Activated CD8-positive, alpha-beta T cell treated with anti-CD3 and anti-CD28 coated beads for 36 hours (primary cell): ENCODE measurements at places on chromosomes 5 and 9. TPM values are rescaled to one million over a fixed set of nuclear protein-coding genes. Genes with fewer than 3 reads are reported as not detected.

MEGF10 gene
- not detected for total RNA-seq

CBY3 gene
- 1.2 TPM for total RNA-seq

DNA sequence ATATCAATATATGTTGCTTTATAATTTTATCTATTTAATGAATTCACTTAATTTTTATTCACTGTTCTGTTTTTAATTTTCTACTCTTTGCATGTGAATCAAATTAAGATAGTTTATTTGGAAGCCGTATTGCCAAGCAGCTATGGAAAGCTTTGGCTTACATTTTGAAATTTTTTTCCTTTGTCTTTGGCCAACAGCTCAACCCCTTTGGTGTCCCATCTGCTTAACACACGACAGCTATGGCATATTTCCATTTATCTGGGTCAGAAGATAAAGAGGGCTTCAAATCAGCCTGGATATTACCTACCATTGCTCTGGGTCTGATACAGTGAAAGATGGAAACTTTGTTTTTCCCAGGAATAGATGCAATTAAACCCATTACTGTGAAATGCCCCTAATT is 201.0 kb downstream of the WDR70 start:
- DNase-seq, result no peak

- DNase-seq, result no peak
Observed at GRCh38 chr9:92599938-92600461, 64.2 kb upstream of the ECM2 start.

GRCh38 chr9:111484572-111484894 is 350 bp upstream of the ECPAS start:
- DNase-seq, result no peak

DNA sequence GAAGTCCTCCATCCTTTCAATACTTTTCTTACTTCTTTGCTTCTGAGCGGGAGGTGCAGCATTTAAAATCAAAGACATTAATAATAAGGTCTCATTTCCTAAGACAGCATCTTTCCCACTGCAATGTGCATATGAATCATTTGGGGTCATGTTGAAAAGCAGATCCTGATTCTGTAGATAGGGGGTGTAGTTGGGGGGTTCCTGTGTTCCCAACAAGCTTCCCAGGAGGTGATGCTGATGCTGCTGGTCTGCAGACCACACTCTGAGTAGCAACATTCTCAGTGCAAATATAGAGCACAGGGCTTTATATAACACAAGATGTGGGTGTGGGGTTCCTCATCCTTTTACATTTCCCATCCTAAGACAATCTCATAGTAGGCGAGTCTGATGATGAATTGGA is 126.5 kb upstream of the PALM2AKAP2 start:
- no peak for DNase-seq

DNA sequence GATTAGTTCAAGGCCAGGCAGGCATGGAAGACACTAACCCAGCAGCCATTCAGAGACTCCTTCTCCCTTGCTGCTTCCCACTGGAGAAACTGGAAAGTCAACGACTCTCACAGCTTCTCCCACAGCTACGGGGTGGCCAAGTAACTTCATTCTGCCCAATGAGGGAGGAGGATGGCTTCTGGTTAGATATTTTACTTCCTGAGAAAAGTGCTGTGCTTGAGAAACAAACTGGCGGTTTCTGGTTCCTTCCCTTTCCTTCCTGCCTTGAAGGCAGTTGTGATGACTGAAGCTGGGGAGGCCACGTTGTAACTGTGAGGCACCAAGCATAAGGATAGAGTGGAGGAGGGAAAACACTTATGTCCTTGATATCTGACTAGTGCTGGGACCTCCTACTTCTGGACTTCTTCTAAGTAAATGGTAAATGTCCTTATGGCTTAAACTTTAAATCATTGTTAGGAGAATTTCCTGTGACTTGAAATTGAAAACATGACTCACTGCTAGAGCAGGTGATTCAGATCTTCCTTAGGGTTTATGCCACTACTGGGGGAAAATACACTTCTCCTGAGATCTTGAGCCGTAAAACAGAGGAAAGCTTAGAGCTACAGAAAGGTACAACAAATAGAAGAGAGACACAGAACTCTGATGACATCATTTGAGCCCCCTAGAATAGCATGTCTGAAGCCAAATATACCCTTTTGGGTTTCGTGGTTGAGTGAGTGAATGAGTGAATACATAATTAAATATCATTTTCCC is 3.1 kb upstream of the GNPDA1 start:
- peak; percentile 68 for DNase-seq

- no peak for DNase-seq
Observed at GRCh38 chr5:99686538-99686937, 757.7 kb upstream of the CHD1 start.

DNA sequence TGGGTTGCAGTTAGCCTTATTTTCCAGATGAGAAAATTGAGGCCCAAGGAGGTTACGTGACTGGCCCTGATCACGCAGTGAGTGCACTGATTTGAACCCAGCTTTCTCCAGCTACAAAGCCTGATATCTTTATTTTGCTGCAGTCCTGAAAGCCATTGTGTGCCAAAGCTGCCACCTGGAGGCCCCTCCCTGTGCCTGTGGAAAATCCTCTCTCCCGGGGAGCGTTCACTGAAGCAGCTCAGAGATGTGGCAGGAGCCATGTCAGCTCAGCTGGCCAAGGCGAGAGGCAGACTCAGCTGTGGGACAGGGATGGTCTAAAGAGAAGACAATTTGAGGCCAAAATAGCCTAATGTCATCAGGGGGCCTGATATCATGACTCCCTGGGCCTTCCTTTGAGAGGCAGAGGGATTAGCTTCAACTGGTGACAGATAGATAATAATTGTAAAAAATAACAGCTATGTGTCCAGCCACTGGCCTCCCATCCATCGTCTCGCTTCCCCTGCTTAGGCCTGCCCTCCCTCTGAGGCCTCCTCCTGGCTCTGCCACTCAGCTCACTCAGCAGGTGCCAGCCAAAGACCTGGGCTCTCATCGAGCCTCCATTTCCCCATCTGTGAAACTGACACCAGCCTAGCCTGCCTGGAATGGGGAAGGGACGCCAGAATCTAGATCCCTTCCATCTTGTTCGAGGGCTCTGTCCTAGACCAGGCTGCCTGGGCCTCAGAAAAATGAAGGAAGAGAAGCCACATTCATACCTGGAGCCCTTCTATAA is 74.3 kb upstream of the GGTA1 start:
- DNase-seq, result no peak

DNA sequence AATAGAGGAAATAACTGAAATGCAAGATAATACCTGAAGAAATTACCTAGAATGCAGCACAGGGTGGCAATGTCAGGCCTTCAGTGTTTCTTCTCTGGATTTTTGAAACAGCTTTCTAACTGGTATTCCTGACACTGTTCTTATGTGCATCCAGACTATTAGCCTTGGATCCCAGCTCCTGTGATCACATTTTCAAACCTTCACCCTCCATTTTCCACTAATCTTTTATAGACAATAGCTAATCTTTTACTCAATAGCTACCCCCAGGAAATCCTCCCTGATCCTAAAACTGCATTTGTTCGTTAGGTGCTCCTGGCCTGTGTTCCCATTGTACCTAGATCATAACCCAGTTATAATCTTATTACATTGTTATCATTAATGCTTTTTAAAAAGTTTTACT is 101.5 kb upstream of the DHFR start:
- no peak for DNase-seq
